Activated naive CD4-positive, alpha-beta T cell (primary cell): ENCODE measurements at places on chromosomes 12 and 14.
A peak's percentile ranks its signal among the peaks of the same experiment; 100 is the strongest.

DNA sequence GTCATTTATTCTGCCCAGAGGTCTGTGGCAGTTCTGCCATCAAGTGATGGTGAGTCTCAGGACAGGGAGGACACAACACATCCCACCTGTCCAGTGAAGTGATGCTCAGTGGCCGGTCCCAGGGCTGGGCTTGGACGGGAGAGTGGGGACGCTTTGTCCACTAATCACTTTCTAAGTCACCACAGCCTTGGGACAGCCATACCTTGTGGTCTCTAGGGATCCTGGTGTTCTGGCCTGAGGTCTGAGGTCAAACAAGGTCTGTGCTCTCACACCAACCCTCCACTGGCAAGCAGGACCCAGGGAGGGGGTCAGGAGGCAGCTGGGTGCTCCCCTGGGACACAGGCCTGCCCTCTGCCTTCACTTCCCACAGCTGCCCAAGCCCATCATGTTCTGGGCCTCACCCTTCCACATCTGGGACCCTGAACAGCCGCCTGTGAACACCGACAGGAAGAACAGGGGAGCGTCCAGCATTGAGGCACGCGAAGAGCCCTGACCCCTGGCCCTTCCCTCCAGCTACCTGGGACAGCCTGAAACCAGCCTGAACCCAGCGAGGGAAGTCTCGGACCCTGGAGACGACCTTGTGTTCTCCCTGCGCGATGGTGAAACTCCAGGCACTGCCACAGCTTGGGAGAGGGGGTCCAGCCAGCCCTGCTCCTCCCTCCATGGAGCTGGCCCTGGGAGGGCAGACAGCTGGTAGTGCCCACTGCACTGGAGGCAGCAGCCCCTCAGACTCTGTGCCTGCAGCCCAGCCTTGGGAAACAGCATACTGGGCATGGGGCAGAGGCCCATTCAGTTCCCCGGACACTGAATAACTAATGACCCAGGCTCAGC lies 19.7 kb upstream of the GPR132 start:
- no peak for DNase-seq

DNA sequence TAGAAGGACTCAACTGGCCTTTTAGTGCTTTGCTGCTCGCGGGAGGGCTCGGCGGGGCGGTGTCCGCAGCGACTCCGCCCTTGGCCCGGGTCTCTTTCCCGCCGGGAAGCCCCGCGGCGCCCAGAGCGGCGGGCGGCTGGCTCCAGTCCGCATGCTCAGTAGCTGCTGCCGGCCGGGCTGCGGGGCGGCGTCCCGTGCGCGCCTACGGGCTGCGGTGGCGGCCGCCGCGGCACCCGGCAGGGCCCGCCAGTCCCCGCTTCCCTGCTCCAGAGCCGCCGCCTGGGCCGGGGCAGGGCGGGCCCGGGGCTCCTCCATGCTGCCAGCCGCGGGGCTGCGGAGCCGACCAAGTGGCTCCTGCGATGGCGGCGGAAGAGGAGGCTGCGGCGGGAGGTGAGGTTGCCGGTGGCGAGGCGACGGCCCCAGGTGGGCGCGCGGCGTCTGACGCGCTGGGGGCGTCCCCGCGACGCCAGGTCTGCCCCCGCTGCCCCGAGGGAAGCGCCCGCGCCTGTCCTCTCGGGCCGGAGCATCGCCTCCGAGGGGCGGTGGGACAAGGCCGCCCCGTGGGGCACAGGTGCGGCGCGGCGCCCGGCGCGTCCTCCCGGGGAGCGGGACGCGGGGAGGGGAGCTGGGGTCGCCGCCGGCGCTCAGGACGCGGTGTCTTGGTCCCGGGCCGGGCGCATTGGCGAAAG lies at the start of gene BMAL2:
Gene BMAL2, plus strand, starts transcription at position 123 of the 689 bp plus-strand sequence. Its CDS starts 237 bp downstream, at position 360.
- DNase-seq = peak; percentile 4

GRCh38 chr12:113257564-113257963 lies 36.3 kb downstream of the TPCN1 start:
- DNase-seq = no peak

- DNase-seq = no peak
These were observed 33.6 kb downstream of the FUT8 start for GRCh38 chr14:65446159-65446558.

GRCh38 chr12:113934060-113934814 lies 31.9 kb downstream of the RBM19 start:
- no peak for DNase-seq

DNA sequence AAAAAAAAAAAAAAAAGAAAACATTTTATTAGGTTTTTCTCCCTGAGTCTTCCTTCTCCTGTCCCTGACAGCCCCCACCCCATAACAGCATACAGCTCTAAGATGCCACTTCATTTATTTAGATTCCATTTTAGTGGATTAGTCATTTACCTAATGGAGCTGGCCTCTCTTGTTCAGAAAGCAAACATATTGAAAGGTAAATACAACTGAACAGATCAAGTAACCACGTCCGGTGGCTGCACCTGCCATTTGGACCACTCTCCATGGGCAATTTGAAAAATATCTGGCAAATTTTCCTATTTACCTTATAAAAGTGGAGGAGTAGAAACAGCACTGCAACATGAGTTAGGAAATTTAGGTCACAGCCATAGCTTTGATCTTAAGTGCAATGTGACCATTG lies 254.6 kb downstream of the C12orf42 start:
- no peak for DNase-seq

GRCh38 chr12:92553389-92553788 lies 149.4 kb upstream of the PLEKHG7 start:
- no peak for DNase-seq

DNA sequence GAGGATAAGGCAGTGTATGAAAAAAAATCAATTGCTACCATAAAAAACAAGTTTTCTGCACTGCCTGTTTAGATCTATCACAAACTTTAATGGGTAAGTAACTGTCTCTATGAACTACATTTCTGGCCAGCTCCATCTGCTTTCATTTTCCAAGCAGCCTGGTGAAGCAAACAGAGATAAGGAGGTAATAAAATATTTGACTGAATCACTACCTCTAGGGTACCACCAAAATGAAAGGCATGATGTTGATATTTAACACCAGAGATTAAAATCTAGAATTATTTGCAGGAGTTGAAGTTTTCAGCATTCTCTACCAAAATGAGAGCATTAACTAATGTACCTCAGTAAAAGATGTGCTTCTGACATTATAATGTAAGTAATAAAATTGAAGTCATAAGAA lies 863.5 kb upstream of the MGAT4C start:
- DNase-seq = no peak

DNA sequence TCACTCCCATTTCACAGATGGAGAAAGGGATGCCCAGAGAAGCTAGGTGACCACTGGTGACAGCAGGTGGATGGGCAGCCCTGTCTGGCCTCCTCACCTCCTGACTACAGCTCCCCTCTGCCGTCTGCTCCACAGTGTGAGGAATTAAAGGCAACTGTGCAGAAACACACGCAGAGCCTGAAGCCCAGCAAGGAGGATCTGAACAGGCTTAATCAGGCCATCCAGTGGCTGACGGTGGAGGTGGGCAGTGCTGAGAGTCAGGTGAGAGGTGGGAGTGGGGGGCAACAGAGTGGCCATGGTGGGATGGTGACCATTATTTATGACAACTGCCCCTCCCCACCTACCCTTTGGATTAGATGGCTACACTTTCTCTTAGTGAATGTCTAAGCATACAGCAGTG lies 1.2 kb downstream of the KRT86 start:
- no peak for DNase-seq

- DNase-seq = no peak
These were observed 42.4 kb upstream of the SGPP1 start for GRCh38 chr14:63770187-63770807.

- no peak for DNase-seq
These were observed at the start of gene TEAD4 for GRCh38 chr12:2959192-2959504. TEAD4 (plus strand) TSS chr12:2959397.

DNA sequence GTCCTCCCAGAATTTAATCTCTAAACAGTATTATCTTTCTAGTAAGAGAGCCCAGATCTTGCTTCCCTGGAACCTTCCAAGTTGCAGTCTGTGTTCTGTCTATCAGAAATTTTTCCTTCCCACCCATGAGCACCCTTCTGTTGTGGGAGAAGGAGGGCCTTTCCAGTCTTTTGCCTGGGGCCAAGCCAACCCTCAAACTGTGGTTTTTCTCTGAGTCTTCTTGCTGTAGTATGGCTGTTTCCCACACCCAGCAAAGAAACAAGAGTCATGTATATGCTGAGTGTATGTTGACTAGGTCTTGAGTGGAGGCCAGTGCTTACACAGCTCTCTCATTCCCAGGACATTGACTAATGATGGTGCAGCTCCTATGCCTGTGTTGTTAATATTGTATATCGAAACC lies 104.5 kb downstream of the TGFB3 start:
- no peak for DNase-seq
